ENCODE measurements at places on chromosomes 7 and 10.

- no peak for DNase-seq
These were observed 126.5 kb downstream of the GFRA1 start for GRCh38 chr10:116146372-116147140.

DNA sequence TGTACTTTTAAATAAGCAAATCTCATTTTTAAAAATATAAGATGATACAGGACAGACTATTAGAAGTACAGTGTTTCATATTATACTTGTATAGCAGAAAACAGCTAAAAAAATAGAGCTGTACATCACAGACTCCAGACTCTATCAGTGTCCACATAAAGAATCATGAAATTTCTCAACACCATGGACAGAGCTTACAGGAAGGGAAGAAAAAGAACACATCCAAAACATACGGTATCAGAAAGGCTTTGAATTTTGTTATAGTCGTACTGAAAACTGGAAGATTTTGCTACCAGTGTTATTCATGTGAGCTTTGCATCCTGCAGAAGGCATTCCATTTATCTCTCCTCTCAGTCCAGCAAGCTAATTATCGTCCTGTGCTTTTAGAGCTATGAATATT is 183.2 kb upstream of the PTPRZ1 start:
- DNase-seq, result no peak

DNA sequence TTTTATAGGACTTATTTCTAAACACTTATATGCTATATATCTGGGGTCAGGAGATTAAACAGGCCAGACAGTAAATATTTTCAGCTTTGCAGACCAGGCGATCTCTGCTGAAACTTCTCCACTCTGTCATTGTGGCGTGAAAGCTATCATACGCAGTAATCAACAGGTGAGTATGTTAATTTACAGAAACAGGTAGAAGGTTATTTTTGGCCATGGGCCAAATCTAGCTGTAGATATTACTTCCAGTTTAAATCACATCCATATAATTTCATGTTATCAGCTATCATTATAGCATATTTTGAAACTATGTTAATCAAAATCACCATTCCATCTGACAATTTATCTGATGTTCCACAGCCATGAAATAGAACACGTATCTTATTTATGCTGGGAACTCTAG is 67.8 kb downstream of the GPR37 start:
- DNase-seq, result no peak

DNA sequence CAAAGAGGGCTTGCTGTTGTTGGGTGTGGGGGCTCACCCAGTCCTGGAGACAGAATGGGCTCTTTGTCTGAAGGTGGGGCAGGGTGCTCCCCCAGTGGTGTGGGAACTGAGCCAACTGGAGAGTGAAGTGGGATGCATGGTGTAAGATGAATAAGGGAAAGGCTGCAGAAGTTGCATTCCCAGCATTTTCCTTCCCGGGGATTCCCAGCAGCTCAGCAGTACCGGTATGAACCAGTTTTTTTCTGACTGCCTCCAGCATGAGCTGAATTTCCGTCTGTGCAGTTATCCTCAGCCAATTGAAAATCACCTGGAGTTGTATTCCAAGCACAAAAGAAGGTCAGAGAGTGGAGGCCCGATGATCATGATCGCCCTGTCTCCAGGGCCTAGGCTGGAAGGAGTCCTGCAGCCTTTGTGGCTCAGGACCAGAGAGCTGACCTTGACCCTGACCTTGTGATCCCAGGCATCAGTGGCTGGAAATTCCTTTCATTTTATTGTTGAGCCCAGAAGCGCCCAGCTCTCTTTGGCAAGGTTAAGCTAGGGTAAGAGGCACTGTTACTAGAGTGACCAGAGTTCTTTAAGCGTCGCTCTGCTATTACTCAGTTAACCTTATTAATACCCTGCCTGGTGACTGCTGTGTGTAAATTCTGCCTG is 33.4 kb downstream of the OGDH start:
- peak; percentile 41 for DNase-seq

GRCh38 chr7:149369497-149369896 is 91.4 kb downstream of the ZNF777 start:
- no peak for DNase-seq

DNA sequence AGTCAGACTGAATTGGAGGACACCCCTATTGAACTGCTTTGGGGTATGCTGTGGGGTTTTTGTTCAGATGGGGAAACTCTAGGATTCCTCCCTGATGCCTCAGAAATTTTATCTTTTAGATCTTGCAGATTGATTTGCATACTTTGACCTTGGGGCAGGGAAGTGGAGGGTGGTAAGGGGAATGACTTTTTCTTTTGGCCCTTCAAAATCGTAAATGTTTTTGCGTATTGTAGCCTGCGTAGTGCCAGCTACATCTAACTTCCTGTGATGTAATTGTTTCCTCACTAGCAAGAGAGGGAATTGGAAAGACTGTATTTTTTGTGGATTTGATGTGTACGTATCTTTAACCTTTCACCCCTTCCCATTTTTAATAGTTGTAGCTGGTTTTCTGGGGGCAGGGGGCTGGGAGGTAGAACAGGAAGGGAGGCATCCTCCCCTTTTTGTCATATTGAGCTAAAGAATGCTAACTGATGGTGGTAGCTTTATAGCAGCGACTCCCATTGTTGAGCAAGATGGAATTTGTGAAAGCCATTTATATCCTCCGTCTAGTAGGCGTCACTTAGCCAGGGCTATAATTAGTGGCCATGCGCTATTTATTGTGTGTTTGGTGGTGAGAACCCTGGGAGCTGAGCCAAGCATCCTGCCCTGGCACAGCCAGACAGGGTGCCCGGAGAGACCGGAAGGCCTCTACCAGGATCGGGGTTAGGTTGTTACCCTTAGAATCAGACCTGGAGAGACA is 11.3 kb downstream of the DUSP5 start:
- no peak for DNase-seq

DNA sequence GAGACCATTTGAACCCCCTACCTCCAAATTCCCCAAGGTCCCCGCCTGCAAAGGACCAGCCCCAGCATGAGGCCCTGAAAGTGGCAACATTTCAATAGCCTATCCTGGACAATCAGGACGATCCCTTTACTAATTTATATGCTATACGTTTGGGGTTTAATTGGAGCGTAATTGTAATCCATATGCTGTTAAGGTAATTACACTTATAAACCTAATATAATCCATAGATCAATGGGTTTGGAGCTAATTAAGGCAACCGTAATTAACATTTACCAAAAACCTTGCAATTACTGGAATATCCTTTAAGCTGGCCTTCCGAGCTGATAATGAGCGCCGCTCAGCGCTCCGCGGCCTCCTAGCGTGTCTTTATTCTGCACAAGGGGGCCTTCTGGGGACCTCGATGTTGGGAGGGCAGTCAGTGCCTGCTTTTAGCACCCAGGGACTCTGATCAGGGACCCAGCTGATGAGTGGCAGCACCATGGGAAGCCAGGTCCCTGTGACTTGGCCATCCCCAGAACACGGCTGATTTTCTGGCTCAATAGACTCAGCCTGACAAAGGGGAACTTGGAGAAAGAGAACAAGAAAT is 91.2 kb downstream of the LHPP start:
- DNase-seq, result no peak

- no peak for DNase-seq
These were observed 7.2 kb downstream of the GCC1 start for GRCh38 chr7:127578036-127578684.

- no peak for DNase-seq
These were observed 59.6 kb upstream of the SEMA3E start for GRCh38 chr7:83708531-83708930.

- no peak for DNase-seq
These were observed 45.5 kb upstream of the LRRN3 start for GRCh38 chr7:111045449-111045848.

DNA sequence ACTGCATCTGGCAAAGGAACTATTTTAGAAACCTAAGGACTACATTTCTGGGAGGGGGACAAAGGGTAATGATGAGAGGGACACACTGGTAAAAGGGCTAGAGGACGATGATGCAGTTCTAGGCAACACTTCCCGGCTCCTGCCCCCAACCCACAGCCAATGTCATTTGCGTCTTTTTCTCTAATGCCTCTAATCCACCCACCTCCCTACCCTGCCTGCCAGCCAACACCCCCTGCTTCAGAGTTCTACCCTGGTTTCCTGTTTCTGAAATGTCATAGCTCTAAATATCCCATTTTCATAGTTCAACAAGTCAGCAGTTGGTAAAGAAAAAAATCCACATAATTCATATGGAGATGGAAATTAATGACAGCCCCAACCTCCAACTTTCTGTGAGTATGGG is 79.0 kb downstream of the KIAA1549 start:
- no peak for DNase-seq

DNA sequence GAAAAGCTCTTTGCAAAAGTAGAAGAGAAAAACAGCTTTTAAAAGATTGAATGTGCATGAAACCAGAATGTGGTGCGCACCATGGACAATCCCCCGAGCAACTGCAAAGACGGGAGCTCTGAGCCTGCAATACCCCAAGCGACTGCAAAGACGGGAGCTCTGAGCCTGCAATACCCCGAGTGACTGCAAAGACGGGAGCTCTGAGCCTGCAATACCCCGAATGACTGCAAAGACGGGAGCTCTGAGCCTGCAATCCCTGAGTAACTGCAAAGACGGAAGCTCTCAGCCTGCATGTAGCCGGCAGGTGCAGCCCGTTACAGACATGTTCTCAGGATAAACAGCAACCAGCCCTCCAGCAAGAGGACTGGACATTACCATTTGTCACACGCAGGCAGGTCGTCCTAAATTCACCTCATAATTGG is 6.2 kb downstream of the ZNF775 start:
- DNase-seq, result no peak

- no peak for DNase-seq
These were observed 323.7 kb downstream of the CDK14 start for GRCh38 chr7:90919816-90920215.

- DNase-seq, result no peak
These were observed 227.1 kb upstream of the MBL2 start for GRCh38 chr10:52999681-53000080.

GRCh38 chr7:66626331-66626934 is 2.2 kb upstream of the KCTD7 start:
- no peak for DNase-seq
